ENCODE measurements at places on chromosomes 4 and X. TPM values are rescaled to one million over a fixed set of nuclear protein-coding genes. Genes with fewer than 3 reads are reported as not detected.

The GRPEL1 gene
- 20.1 TPM for total RNA-seq

The POLA1 gene
- total RNA-seq: 12.6 TPM

The ACE2 gene
- not detected for total RNA-seq

The DAPP1 gene
- 5.9 TPM for total RNA-seq

The CT47C1 gene
- total RNA-seq: not detected

The TBC1D1 gene
- 59.2 TPM for total RNA-seq

The RTL5 gene
- total RNA-seq: 1.8 TPM

The GAK gene
- total RNA-seq: 349 TPM

The EDA gene
- not detected for total RNA-seq

The MAGEA10 gene
- not detected for total RNA-seq

The UGT2B17 gene
- not detected for total RNA-seq

The UGT8 gene
- 0.16 TPM for total RNA-seq

The CPLX1 gene
- total RNA-seq: not detected

The GPR119 gene
- not detected for total RNA-seq

The FABP2 gene
- total RNA-seq: not detected

The SORCS2 gene
- 2.5 TPM for total RNA-seq

The SPON2 gene
- total RNA-seq: 1,574 TPM

The LAMTOR3 gene
- 18.1 TPM for total RNA-seq
